ENCODE measurements at places on chromosomes 16 and 17.

DNA sequence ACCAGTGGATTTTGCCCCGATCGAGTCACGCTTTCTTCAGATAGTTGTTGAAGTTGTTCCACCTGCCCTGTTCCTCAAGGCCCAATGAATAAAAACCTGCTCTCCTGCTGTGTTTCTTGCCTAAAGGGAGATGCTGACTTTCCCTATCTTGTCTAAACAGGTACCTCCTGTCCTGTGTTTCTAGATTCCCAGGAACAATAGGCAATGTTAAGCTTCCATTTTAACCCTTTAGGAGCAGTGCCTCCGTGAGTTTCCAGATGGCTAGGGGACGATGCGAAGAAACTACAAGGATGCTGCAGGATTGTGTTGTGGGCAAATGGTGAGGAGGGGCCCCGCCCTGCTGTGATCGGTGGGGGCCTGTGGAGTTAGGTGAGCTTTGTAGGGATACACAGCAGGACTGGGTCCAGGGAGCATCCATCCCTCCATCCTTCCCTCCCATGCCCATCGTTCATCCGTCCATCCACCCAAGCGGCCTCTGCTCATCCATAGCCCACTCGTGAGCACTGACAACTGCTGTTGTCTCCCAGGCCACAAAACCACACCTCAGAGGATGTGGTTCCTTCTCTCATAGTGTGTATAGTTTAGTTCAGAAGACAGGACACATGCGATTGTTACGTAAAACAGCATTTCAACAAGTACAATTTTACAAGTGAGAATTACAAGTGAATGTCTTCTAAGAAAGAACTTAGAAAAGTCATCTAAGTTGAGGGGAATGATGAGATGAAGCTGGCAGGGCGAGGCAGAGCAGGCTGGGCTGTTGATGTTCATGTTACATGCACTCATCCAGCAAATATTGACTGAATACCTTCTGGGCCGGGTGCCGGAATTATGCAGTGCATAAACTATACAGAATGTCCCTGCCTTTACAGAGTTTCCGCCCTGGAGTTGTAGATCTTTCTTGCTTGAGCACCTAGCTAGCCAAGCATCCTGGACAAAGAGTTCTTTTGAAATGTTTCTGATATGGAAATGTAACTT is 5.2 kb downstream of the ARSG start:
- DNase-seq = no peak

GRCh38 chr17:49455272-49455861 is 39.7 kb upstream of the NGFR start:
- DNase-seq = no peak

- DNase-seq = no peak
These were observed 13.1 kb downstream of the CYB5D2 start for GRCh38 chr17:4155980-4156620.

- no peak for DNase-seq
These were observed 52.6 kb downstream of the PLCG2 start for GRCh38 chr16:81831722-81832126.
